ENCODE measurements at places on chromosomes 6 and 20.

DNA sequence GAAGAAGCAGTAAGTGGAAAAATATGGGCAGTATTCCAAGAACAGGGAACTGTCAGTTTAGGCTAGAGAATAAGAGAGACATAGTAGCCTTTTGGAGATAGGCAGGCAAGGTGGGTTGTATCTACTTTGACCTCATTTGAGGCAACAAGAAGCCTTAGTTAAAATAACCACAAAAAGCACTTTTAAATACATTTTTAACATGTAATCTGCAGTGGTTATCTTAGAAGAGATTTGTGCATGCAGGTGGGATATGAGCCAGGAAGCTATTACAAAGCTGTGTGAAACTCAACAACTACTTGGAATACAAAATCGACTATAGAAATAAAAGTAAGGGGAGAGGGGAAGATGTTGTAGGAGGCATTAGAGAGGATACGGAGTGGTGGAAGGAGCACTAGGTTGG is 143.7 kb upstream of the MCHR2 start:
- DNase-seq, result no peak

- no peak for DNase-seq
Observed at GRCh38 chr6:7432391-7433120, 42.9 kb downstream of the RIOK1 start.

GRCh38 chr20:17925141-17925939 is 43.3 kb downstream of the SNX5 start:
- DNase-seq, result no peak

GRCh38 chr6:98835149-98836024 is 1.0 kb downstream of the POU3F2 start:
- no peak for DNase-seq

GRCh38 chr6:99344289-99344688 is 5.2 kb downstream of the FAXC start:
- no peak for DNase-seq

DNA sequence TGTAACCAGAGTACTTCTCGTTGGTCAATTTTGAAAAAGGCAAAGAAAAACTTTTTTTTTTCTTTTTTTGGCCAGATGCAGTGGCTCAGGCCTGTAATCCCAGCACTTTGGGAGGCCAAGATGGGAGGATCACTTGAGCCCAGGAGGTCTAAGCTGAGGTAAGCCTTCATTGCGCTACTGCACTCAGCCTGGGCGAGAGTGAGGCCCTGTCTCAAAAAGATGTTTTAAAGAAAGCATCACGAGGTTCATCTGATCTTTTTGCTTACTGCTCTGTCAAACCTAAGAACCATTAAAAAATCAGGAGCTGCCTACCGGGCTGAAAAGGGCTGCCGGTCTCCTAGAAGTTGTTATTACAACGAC is 607 bp downstream of the LYRM2 start:
- no peak for DNase-seq

GRCh38 chr6:36121787-36122494 is 8.4 kb upstream of the MAPK13 start:
- no peak for DNase-seq

- DNase-seq, result no peak
Observed at GRCh38 chr20:37396416-37397075, 50.6 kb downstream of the SRC start.

DNA sequence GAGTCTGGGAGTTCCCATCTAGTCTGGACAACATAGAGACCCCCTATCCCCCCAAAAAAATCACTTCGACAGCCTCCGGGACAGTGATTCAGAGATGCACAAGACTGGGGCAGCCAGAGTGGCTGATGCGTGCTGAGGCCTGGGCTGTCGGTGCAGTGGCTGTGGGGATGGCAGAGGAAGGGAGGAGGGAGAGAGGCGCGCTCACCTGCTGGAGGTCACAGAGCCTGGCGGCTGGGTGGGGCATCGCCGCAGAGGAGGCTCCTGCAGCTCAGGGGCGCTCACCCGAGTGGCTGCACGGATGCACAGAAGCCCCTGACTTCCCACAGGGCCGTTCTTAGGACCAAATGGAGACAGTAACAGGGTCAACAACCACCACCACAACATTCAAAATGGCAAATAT is 182.8 kb downstream of the SMOC2 start:
- no peak for DNase-seq

DNA sequence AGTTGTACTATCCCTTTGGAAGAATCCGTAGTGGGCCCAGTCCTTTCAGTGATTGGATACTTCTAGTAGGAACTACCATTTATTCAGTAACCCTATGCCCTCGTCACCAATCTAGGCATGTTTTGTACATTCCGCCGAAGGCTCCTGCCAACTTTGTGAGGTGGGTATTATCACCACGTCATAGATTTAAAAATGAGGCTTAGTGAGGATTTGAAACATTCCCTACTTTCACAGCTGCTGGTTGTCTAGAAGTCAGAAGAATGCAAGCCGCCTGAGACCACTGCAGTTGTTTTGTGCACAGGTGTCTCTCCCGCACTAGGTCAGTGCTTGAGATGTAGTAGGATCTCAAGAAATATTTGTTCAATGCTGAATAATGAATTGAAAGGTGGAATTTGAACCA is 32.6 kb downstream of the ENPP1 start:
- DNase-seq, result no peak

- no peak for DNase-seq
Observed at GRCh38 chr6:149170564-149171452, 146.7 kb upstream of the TAB2 start.

GRCh38 chr6:53581173-53581773 is 36.4 kb upstream of the GCLC start:
- DNase-seq, result no peak

DNA sequence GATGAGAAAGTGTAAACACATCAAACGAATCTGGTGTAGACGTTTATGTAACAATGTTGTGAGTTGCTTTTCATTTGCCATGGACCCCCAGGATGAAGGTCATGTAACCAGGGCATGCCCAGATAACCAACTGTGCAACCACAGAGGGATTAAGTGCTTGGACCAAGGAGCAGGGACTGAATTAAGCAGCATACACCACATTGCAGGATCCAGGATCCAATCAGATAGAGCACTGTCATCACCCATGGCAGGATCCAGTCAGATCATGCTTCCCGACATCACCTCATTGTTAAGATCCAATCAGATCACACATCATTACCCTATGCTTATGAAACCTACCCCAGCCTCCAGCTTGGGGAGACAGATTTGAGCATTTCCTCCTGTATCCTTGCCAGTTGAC is 74.3 kb upstream of the RCAN2 start:
- no peak for DNase-seq

DNA sequence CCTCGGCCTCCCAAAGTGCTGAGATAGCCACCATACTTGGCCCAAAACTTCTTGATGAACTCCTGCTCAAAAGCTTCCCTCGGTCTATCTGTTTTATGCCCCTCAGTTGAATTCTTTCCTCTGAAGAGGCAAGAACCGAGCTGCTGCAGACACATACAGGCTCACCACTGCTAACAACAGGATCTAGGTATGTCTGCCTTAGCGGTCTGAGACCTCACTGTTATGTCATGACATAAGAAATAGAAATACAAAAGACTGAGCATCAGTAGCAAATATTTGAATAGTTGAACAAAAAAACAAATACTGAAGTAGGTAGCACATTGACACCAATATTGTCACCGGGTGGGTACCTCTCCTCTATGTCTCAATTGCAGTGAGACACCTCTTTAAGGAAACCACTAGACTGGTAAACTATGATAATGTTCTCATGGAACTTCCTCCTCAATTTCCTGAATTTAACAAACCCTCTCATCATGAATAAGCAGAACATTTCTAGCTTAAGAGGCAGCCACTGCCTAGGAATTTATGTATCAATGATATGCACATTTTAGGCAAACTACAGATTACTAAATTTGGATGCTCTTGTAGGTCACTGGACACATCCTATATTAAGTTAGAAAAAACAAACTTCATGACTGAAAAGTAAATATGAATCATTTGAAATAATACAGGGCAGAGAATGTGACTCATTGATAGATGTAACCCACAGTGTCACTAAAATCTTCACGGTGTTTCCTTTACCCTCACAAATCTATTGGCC is 9.4 kb upstream of the STXBP5 start:
- DNase-seq, result no peak

- no peak for DNase-seq
Observed at GRCh38 chr6:3259491-3259958, 778 bp downstream of the PSMG4 start.

- no peak for DNase-seq
Observed at GRCh38 chr20:48015943-48016723, 230.9 kb upstream of the SULF2 start.

DNA sequence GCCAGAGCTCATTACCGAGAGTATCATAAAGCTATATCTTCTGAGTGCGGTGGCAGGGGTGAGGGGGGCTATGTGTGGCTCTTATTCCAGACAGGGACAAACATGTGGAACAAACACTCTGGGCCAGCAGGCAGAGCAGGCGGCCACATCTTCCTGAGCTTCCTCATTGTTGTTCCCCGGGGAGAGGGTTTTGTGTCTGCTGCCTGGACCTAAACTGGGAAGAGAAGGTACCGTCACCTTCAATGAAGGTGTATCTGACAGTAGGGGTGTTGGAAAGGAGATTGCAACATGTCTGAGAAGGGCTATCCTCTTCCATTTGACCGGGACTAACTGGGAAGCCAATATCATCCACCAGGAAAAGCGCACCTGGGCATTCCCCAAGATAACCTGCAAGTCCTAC is 1.6 kb upstream of the TFAP2D start:
- DNase-seq, result no peak

GRCh38 chr6:142459271-142459670 is 157.5 kb downstream of the ADGRG6 start:
- DNase-seq, result no peak

GRCh38 chr6:135985471-135985870 is 134.0 kb downstream of the PDE7B start:
- no peak for DNase-seq

DNA sequence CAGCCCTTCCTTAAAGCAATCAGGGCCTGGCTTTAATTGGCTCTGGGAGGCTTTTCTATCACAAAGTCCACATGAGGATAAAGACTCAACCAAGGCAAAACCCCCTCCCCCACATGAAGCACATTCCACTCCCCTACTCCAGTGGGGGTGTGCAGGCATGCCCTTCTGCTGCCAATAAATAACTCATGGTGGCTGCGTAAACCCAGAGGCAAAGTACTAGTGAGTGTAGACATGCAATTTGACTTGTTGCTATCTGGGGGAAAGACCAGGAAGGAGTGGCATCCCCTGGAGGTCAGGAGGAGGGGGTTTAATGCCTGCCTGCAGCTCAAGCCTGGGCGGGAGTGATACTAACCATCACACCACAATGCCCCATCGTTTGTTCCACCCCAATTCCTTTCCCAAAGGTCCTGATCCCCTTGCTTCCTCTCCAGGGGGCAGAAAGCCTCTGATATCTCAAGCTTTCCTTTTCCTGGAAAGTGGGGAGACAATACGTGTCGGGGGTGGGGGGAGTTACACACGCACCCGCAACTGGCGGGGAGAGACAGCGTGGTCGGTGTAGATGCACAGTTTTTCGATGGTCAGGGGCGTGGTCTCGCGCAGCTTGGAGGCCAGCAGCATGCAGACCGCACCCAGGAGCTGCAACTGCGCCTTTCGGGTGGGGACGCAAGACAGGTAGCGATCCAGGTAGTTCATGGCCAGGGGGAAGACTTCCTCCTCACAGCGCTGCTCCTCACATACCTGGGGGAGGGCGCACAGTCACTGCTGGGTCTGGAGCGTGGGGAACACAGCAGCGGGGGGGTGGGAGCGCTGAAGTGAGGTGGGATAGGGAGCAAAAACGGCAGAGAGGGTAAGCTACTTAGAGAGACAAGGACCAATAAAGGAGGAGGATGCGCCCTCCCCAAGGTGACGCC is 1.5 kb downstream of the CCND3 start:
- DNase-seq, result no peak

- DNase-seq, result no peak
Observed at GRCh38 chr6:168244961-168245551, 74.5 kb downstream of the DACT2 start.

DNA sequence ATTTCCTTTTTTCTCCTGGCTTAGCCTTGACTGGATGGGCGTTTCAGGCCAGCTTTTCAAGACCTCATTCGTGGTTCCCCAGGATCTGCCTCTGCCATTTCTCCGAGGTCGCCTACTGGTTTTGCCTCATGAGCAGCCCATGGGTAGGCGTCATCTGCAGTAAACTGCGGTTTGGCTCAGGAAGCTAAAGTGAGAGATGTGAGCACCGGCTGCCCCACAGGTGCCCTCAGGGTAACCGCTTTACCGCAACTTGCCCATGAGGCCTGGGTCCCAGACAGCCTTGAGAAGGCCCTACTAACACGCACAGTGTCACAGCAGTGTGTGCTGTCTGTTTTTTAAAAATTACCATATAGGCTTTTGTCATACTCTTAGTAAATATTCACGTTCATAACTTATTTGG is 53.4 kb upstream of the TBXT start:
- no peak for DNase-seq

- DNase-seq, result no peak
Observed at GRCh38 chr6:101706576-101706975, 313.1 kb downstream of the GRIK2 start.

DNA sequence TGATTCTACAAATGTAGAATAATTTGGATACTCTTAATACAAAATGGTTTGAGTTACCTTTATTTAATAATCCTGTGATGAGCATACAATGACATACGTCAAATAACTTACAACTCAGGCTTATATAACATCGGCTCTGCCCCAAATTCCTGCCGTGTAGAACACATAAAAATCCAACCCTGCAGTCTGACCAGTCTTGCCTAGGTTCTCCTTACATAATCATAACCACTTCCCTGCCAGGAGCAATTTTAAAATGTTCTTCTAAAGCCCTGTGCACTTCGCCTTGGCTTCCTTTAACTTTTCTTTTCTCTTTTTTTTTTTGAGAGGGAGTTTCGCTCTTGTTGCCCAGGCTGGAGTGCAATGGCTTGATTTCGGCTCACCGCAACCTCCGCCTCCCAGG is 16.2 kb upstream of the IER3 start:
- DNase-seq, result no peak

DNA sequence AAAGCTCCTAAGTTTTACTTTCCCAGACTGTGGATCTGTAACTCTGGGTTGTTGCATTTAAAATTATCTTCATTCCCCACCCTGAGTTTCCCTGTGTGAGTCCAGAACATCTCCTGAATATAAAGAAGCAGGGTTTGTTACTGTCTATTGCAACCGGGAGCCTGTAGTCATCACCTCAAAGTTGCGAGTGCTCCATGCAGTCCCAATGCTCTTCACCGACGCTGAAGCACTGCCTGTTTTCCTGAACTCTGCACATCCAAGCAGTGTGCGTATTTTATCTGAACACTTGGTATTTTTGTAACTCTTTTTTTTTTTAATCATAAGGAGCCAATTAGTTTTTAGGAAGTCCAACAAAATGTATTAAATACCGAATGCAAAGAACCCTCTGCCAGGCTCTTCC is 907 bp upstream of the HLA-B start:
- no peak for DNase-seq

GRCh38 chr6:85129881-85130280 is 320.0 kb upstream of the NT5E start:
- no peak for DNase-seq

- no peak for DNase-seq
Observed at GRCh38 chr6:55250400-55250799, 76.1 kb downstream of the HCRTR2 start.

- no peak for DNase-seq
Observed at GRCh38 chr6:108020472-108021116, 53.9 kb downstream of the OSTM1 start.

Data from stimulated activated CD4-positive, alpha-beta T cell treated with anti-CD3 and anti-CD28 coated beads, Interleukin-12 subunit alpha, Interleukin-12 subunit beta, amount 100 ng/mL, for 48 hours (primary cell).